ENCODE measurements at places on chromosomes 4 and X.
A peak's percentile ranks its signal among the peaks of the same experiment; 100 is the strongest.

GRCh38 chr4:41067369-41067768 lies 147.0 kb downstream of the APBB2 start:
- no peak for DNase-seq

DNA sequence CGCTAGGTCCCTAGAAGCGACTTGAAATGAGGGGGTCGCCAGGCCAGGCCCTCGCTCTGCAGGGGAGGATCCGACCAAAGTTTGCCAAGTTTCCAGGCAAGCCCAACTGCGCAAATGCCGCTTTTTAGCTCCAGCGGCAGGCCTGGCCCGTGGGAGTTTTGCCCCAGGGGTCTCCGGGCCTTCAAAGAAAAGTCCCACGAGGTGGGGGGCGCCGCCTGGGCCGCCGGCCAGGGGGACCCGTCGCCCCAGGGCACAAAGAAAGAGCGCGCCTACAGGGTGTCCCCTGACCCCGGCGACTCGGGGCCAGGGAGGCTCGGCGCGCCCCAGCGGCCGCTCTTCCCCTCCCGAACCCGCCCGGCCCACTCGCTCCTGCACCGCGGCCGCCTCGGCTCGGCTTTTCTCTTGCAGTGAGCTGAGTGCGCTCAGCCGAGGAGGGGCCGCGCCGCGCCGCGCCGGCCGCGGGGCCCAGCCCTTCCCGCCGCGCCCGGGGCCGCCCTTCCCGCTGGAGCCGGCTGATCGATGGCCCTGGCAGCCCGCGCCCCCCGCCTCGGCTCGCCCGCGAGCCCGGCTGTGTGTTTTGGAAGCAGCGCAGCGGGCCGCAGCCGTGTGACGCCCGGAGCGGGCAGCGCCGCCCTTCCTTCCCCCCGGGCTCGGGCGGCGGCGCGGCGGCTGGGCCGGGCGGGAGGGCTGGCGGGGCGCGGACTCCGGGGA lies 754 bp upstream of the KLF3 start:
- no peak for DNase-seq

- DNase-seq = peak; percentile 34
Measured at GRCh38 chr4:155889031-155889793, 14.3 kb upstream of the TDO2 start.

GRCh38 chrX:3177851-3178250 lies 136.6 kb downstream of the ARSF start:
- no peak for DNase-seq

- no peak for DNase-seq
Measured at GRCh38 chrX:44299177-44299576, 44.3 kb downstream of the EFHC2 start.

DNA sequence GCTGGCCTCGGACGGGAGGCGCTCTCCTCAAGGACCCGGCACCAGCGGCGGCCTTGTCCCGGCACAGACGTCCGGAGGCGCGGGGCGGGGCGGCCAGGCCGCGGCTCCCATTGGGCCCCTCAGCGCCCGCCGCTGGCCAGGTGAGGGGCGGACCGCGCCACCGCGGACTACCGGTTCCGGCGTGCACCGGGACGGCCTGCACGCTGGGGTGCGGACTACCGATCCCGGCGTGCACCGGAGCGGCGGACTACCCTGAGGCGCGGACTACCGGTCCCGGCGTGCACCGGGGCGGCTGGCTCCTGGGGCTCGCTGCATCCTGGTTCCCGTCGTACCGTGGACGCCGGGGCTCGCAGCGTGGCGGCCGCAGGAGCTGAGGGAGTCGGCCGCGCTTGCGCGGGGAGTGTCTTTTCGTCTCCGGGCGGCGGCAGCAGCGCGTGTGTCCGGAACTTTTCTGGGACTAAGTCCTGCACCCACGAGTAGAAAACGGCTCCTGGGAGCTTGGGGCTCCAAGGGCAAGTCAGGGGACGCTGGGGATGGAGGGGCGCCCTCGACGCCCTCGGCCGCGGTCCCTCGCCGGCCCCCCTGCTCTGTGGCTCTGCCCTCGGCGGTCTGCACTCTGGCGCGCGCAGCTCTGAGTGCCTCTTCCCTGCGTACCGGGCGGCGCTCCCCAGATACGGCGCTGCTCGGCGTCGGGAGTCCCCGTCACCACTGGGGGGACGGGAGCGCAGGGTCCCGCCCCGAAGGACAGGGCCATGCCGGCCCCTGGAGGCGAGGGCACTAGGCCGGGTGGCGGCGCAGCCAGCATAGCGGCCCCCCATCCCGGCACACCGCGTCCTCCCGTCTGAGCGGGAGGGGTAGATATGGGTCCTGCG lies at the start of gene LETM1:
LETM1 (minus strand) TSS at position 86 of the 872 bp plus-strand sequence. CDS start 206 bp downstream, outside the sequence.
- peak; percentile 86 for DNase-seq

DNA sequence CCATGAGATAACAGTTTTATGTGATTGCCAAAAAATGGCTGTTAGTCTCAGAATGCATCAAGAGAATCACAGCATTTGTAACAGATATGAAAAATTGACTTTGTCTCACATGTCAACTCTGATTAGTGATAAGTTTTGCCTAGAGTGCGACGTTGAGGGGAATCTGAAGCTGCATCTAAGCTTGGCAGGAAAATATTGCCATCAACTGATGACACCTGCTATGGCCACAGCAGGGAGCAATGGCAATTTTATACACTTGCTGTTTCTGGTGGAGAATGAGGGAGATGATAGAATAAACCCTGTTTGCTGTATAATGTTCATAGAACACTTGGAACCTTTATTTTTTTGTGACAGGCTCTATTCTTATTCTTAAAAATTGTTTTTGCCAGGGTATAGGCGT lies 205.4 kb upstream of the GNPDA2 start:
- DNase-seq = no peak

- peak; percentile 42 for DNase-seq
Measured at GRCh38 chr4:174156239-174156826, 127.1 kb downstream of the FBXO8 start.

DNA sequence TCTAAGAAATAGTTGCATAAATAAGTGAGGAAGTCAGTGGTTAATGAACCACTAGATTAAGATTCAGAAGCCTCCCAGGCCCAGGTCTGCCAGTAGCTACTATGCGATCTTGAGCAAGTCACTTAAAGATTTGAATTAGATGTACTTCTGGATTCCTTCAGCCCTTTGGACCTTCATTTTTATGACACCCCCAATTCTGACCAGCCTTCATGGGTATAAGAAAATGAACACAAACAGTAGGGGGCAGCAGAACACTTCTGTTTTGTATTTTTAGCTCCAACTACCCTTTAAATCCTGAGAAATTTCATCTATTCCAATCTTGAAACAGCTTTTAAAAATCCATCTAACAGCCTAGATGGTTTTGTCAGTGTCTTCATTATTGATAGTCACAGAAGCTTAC lies 19.0 kb downstream of the TMEM47 start:
- DNase-seq = no peak

DNA sequence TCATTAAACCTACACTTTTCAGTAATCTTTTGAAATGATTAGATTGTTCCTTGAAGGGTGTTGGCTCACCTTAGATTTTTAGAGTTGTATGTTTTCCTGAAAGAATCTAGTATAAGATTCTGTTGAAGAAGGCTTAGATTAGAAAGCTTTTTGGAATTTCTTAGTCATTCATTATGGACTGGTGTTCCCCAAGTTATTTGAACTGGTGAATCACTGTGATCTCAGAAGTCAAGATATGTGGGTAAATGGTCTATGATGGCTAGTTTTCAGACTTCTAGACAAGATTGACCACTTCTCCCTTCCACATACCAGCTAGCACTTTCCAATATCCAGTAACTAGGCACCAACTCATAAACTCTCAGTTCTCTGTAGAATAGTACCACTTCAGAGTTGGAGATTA lies 138.1 kb downstream of the KDM6A start:
- peak; percentile 38 for DNase-seq

- DNase-seq = no peak
Measured at GRCh38 chr4:74635074-74635473, 159.2 kb downstream of the BTC start.

- no peak for DNase-seq
Measured at GRCh38 chr4:54719378-54719777, 61.6 kb downstream of the KIT start.

GRCh38 chr4:148091896-148092295 lies 350.3 kb downstream of the NR3C2 start:
- DNase-seq = no peak

- no peak for DNase-seq
Measured at GRCh38 chr4:156754832-156755570, 216.6 kb downstream of the PDGFC start.

DNA sequence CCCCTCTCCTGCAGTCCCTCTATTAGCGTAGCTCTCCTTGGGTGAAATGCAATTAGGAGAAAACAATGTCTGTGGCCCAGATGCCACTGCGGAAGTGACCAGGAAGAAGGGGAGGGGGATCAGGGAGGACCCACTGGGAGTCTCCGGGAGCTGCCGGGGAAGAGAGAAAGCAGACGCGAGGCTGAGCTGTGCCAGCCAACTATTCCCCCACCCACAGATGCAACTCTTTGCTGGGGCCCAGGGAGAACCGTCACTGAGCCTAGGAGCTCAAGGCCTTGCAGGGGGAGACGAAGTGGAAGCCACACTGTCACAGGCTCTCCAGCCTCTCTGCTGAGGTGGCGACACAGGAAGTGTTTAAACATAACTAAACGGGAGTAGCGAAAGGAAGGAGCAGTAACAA lies 149.2 kb downstream of the BCOR start:
- no peak for DNase-seq

DNA sequence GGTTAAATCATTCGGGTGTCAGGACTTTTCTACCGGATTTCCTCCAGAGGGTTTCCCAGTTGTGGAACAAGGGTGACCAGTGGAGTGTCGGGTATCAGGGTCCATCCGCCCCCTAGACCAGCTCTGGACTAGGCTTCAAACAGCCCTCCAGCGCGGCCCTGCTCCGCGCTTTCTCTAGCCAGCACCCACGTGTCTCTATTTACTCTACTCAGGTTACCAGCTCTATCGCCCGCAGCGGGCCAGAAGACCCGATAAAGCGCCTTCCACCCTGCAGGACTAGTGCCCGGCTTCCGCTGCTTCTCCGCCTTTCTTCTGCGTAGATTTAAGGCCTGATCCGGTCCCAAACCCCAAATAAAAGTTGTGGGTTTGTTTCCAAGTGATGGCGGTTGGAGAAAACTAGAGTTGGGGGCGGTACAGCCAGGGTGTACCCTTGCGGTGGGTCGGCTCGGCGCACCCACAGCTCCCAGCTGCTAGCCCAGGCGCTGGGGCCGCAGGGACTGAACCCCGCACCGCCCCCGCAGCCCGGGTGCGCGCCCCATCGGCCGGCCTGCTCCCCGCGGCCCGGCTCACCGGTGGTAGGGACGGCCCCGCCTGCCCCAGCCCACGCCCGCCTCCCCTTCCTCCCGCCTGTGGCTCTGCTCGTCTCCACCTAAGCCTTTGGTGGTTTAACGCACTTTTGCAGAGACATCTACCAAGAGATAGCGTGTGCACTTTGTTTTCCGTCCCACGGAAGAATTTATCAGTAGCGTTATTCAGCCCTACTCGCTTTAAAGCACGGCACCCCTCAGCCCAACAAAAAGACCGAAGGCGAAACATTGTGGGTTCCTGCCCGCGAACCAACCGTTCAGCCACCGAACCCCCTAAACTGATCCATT lies 2.1 kb downstream of the LEF1 start:
- DNase-seq = no peak

- DNase-seq = no peak
Measured at GRCh38 chr4:56840559-56840958, 19.1 kb upstream of the SPINK2 start.

DNA sequence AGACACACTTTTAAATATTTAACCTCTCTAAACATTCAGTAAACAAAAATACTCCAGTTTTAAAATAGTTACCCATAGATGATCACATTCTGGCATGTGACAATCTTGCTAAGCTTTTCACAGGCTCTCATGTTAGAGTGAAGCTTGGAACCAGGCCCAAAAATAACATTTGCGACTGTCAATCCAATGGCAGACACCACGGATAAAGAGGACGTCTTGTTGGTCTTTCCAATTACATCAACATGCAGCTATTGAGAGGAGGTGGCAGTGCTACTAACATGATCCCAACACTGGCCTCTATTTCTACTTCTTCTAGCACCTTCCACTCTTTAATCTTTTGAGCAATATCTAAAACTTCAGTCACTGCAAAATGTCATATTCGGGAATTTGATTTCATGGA lies 970.8 kb upstream of the TENM3 start:
- DNase-seq = no peak

- DNase-seq = no peak
Measured at GRCh38 chr4:128700659-128701350, 108.7 kb upstream of the JADE1 start.

DNA sequence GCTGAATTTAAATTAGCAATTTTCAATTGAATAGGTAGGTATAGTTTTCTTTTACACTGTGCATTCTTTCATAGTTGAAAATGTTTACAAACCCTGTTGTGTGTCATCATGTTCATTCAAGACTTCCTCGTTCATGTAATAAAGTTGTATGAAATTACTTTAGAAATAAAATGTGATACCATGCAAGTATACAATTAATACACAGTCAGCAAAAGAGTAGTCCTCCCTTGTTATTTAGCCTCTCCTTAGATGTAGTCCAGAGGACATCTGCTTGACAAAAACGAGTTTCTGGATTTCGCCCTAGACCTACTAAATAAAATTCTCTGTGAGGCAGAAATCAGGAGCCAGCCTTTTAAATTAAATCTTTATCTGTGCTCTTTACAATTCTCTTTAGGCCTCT lies 231.6 kb downstream of the CXXC4 start:
- DNase-seq = no peak

- no peak for DNase-seq
Measured at GRCh38 chrX:130378024-130378669, 7.3 kb downstream of the GPR119 start.

DNA sequence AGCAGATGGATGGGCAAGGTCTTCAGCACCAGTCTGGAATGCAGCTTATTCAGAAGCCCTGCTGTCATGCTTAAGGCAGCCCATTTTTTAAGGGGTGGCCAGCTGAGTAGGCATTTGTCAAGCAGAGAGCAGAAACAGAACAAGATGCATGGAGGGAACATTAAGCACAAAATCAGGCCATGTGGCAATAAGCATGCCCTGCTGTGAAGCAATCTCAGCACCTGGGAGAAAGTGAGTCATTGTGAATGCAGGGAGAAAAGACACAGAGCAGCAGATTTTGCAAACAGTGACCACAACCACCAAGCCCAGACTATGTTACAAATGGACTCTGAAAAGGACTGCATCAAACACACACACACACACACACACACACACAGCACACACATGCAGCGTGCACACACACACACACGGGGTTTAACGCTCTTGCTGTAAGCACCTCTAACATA lies 94.1 kb upstream of the GALNT7 start:
- DNase-seq = peak; percentile 88

DNA sequence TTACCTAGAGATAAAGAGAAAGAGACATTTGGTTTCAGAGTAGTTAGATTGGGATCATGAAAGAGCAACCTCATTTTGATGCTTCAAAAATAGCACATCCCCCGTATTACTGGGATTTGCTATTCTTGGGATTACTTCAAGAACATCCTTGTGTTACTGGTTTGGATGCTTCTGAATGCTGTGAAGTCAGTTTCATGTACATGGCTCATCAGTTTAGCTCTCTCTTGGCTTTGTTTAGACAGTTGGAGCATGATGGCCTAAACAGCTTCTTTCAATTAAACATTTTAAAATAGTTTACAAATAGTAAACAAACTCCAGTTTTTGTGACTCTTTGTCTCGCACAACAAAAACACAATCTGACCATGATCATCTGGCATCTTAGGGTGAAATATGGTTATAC lies 23.9 kb downstream of the HTT start:
- no peak for DNase-seq
